ENCODE measurements at places on chromosomes 13 and 19.

- no peak for DNase-seq
These were observed 31.7 kb upstream of the CYP2B6 start for GRCh38 chr19:40959338-40959737.

DNA sequence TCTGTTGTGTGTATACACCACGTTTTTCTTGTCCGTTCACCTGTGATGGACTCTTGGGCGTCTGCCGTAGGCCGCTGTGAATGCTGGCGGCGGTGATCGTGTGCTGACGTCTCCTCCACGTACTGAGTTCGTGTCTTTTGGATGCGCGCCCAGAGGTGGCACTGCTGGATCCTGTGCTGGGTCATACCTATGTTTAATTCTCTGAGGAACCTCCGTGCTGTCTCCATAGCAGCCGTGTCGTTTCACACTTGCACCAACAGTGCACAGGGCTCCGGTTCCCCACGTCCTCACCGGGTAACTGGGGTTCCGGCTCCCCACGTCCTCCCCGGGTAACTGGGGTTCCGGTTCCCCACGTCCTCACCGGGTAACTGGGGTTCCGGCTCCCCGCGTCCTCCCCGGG lies 56.2 kb downstream of the ATP11A start:
- no peak for DNase-seq

- DNase-seq, result no peak
These were observed 70.8 kb upstream of the FGF14 start for GRCh38 chr13:102472650-102473049.

DNA sequence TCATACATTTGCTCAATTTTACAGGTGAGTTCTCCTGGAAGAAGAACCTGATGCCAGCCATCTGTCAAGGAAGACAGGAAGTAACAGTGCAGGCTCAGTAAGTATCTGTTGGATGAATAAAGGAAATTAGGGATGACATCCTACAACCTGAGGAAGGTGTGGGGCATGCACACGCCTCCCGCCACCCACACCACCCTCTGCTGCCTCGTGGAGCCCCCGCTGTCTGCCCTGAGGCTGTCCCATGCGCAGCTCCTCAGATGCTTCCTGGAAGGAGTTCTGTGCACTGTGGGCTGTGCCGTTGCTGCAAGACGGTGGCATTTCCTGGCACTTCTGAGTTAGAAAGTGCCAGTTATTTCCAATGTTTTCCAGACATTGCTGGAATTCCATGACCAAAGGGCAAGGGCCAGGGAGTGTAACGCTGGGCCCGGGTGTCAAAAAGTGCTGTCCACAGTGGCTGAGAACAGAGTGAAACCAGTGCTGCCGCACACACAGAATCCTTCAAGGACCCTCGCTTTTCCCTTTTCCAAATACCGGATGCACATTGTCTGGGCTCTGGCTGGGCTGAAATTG lies 4.2 kb upstream of the TEX29 start:
- no peak for DNase-seq

DNA sequence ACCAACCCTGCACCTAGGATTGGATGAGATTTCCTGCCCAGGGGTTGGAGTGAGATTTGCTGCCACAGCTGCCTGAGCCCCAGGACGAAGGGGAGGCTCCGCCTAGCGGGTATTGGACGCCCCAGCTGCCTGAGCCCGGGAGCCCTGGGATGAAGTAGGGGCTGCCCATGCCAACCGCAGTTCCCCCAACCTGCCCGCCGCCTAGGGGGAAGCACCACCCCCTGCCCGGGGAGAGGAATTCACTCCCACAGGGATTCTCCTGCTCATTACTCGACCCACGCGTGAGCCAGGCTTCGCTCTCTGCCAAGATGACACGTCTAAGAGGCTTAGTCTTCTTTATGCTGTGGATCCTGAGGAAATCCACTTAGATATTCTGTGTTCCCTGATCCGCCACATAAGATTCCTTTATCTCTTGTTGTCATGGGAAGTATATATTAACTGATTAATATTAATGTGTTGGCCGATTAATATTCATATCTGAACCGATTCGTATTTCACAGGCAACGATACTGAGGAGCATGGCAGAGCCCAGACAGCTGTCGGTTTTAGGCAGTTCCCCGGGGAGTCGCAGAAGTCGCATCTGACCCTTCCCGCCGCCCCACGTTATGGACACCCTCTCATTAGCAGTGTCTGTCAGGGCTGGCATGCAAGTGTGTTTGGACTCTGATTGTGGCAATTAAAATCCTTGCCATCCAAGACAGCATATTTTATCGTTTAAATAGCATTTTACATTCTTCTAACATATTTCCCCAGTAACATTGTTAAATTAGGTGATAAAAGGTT lies 44.5 kb upstream of the KCTD15 start:
- DNase-seq, result no peak

DNA sequence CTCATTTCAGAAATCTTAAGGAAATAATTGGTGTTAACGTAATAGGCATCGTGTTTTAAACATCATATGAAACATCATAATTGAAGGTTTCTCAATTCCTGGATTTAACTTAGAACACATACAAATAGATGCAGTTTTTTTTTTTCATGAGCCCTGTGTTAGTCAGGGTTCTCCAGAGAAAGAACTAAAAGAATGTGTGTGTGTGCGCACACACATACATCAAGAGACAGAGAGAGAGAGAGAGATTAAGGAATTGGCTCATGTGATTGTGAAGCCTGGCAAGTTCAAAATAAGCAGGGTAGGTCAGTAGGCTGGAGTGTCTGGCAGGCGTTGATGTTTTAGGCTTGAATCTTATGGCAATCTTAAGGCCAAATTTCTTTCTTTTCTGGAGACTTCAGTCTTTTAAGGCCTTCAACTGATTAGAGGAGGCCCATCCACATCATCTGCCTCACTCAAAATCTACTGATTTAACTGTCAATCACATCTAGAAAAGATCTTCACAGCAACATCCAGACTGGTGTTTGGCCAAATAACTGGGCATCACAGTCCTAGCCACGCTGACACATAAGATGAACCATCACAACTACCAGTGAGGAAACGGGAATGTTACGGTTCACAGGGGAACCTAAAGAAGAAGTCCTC lies 25.2 kb downstream of the SPATA13 start:
- no peak for DNase-seq
